HCEC 1CT (cell line): ENCODE measurements at places on chromosomes 11 and 22.

DNA sequence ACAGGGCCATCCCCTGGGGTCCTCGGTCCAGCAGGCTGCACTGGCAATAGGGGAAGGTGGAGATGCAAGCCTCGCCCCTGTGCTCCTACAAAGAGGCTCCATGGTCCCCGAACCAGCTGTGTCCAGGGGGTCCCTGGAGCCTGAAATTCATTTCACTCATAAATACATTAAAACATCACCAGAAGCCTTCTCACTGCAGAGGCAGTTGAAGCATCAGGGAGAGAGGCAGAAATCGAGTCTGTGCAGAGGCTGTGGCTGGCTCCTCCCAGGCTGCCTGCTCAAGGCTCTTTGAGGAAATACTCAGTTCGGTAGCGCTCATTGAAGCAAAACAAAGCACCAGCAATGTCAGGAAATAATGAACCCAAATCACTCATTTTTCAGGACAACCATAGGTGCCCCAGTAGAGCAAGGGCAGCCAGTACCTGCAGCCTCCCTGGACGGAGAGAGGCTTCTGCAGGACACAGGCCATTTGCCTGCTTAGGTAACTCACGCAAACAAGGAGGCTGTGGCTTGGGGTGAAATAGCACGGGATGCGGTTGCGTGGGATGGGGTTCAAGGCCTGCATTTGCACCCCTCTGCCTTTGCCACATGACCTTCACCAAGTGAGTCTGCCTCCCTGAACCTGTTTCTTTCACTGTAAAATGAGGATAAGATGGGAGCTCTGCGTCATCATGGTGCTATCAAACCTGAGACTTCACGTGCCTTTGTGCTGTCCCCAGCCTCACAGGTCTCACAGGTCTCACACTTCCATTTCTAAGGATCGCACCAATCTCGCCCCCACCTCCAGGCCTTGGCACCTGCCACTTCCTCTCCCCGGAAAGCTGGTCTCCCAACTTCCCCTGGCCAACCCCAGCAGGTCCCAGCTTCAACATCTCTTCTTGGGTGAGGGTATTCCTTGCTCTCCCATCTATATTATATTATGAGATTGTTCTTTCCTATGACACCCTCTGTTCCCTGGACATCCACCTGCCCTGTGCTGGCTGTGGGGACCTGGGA is 84.3 kb upstream of the SHISAL1 start:
- DNase-seq, result no peak

- DNase-seq, result no peak
Measured at GRCh38 chr11:26144911-26145310, 187.0 kb upstream of the ANO3 start.

- no peak for DNase-seq
Measured at GRCh38 chr11:120708511-120709183, 197.1 kb downstream of the GRIK4 start.

DNA sequence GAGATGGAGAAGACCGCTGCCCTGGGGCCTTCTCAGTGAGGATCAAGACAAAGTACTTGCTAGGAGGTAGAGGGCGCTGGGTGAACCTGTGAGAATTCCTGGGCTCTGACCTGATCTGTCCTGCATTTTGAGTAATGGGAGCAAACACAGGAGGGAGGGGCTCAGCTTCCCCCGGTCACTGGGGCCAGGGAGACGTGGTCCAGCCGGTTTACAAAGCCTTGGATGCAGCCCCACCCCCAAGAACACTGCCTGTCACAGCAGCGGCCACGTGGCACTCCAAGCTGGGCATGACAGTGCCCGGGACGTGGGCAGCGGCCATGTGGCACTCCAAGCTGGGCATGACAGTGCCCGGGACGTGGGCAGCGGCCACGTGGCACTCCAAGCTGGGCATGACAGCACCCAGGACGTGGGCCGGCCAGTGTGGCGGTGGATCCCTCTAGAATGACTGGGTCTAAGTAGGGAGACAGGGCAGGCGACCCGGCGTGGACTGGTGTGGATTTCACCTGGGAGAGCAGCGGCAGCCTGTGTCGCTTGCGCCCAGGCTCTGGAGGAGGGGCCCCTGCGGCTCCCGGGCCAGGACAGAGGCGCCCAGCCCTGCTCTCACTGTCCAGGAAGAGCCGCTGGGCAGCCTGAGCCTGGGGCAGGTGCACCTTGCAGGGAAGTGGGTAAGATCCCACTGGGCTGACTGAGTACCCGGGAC is 2.5 kb upstream of the TTLL8 start:
- DNase-seq, result no peak

GRCh38 chr11:63557570-63557969 is 5.6 kb downstream of the PLAAT2 start:
- DNase-seq, result no peak

- DNase-seq, result no peak
Measured at GRCh38 chr11:74717221-74717969, 13.8 kb downstream of the CHRDL2 start.
